ENCODE measurements at places on chromosomes 1 and 21. TPM values are rescaled to one million over a fixed set of nuclear protein-coding genes. Genes with fewer than 3 reads are reported as not detected.

Gene S100A2
- total RNA-seq: 1.1 TPM

Gene PSMG1
- 105 TPM for total RNA-seq

Gene AJAP1
- total RNA-seq: not detected

GRCh38 chr1:228502522-228502921 is 15.3 kb downstream of the RNF187 start:
- no peak for DNase-seq

DNA sequence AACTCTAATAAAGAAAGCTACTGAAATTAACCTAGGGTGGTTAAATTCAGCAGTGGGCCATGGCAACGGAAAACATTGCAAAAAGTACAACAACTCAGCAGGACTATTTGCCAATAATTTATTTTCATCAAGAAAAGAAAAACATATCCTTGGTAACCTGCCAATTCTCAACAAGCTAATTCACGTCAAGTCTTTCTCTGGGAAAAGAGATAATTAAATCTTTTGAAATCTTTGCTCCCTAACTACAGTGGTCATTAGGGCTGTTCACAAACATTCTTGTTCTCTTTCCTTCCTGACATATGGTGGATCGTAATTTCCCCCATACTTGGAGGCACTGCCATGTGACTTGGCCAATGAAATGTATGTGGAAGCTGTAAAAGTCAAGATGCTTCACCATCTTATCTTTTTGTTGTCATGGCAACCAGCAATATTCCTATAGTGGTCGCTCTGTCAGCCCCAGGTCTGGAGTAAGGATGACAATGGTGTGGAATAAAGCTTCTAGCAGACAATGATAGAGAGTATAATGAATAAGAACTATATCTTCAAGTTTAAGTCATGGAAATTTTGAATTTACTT is 29.6 kb upstream of the ZNF326 start:
- DNase-seq: no peak

DNA sequence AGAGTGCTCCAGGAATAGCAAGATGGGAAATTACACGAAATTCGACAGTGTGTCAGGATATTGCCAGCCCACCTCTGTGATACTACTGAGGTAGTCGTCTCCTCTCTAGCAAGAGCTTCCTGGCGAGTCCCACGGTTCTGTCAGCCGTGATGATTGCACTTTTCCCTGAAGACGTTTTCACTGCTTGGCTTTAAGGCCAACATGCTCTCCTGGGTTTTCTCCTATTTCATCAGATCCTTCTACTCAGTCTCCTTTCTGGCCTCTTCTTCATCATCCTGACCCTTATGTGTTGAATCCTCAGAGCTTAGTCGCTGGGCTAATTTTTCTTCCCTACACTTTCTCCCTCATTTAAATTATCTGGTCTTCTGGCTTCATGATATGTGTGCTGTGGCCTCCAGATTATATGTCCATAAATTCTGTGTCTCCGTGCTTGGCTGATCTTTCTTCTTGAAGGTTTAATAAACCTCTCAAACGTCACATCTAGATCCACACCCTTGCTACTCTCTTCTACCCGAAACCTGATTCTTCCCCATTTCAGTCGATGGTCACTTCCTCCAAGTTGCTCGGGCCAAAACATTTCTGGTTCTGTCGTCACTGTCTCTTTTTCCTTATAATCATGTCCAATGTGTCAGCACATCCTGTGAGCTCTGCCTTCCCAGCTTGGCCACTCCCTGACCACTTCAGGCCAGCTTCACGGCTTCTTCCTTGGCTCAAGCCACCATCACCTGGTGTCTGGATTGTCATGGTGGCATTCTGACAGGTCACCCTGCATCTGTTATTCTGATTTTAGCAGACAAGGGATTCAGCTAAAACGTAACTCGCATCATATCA is 12.2 kb downstream of the OR2B11 start:
- DNase-seq: no peak

DNA sequence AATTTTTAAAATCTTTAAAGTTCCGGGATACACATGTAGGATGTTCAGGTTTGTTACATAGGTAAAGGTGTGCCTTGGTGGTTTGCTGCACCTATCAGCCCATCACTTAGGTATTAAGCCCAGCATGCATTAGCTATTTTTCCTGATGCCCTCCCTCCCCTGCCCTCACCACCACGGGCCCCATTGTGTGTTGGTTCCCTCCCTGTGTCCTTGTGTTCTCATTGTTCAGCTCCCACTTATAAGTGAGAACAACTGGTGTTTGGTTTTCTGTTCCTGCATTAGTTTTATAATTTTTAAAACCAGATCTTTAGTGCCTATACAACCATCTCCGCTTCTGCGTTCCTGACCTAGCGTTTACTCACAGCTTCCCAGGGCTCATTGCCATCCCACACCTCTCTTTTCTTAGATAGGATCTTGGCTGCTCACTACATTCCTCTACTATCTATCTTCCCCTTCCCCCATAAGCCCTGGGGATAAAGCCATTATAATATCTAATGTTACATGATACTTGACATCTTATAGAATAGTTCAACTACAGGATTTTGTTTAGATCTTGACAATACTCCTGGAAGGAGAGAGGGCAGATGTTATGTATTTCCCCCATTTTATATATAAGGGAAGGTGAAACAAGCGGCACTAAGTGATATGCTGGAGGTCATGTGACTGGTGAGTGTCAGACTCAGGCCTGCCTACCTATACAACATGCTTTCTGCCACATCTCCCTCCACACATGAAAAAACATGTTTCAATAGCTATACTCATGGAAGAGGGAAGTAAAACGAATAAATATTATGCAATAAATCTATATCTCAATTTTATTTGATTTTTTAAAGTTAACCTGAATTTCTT is 52.3 kb upstream of the DNAJC6 start:
- no peak for DNase-seq

DNA sequence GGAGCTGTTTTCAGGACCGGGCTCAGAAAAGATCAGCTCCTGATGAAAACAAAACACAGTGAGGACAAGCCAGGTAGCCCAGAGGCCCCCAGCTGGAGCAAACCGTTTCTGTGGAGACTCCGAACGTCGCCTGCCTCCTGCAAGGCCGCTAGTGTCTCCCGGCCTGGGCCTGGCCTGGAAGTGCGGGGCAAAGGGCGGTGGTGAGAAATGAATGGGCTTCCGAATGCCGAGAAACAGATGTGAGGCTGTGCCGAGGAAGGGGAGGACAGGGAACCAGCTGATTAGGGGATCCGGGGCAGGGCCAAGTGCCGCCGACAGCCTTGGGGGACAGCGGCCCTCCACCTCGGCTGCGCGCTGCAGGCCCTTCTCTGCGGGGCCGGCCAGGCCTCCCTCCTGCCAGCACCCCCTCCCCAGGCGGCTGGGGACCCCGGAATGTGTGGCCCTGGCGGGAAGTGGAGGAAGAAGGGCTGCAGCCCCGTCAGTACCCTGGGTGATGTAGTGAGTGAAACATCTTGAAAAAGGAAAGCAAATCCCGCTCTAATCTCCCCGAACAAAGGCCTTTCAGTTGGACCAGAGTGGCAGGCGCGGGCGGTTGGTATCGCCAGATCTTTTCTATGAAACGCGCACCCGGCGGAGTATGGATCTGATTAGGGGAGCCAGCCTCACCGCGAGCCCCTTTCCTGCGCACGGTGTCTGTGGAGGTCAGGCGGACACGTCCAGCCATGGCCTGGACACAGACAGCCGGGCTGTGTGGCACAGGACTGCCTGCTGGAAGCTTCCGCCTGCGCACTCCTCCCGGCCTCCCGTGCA is 52.6 kb downstream of the PRDM16 start:
- DNase-seq: no peak

DNA sequence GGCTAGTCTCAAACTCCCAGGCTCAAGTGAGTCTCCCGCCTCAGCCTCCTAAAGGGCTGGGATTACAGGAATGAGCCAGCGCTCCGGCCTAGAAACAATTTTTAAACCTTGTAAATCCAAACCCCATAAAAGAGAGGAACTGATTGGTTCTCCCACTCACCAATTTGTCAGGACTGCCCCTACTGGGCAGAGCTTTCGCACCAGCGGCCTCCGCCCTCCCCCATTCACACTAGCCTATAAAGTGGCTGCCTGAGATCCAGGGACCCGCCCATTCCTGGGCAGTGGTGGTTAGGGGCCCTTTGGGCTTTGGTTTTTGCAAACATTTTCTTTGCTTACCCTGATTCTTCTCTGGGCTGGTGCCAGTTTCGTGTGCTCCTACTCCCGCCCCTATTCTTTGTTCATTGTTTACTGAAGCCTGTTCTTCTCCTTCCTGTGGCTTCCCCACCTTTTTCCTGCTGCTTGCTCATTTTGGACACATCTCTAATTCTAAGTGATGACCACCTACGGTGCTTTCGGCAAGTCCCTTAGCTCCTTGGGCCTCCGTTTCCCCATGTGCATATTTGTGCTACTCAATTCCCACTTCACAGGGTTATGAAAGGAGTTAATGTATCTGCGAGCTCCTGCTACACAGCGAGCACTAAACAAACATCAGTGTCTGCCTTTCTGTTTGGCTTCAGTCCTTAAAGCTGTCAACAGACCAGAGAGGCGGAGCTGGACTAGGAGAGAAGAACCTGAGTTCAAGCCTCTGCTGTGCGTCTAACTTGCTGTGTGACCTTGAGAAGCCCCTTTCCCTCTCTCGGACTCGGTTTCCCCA is 39.8 kb upstream of the CLIC4 start:
- no peak for DNase-seq

- no peak for DNase-seq
Measured at GRCh38 chr21:17903029-17903806, 84.1 kb upstream of the C21orf91 start.

Measured in CD8-positive, alpha-beta memory T cell (primary cell).